ENCODE measurements at places on chromosomes 7 and 10.
A peak's percentile ranks its signal among the peaks of the same experiment; 100 is the strongest.

GRCh38 chr10:126781450-126782216 lies 111.1 kb upstream of the C10orf90 start:
- DNase-seq = no peak

GRCh38 chr10:4825868-4826791 lies at the start of gene AKR1E2:
Gene AKR1E2 (plus strand): TSS chr10:4826207. CDS start chr10:4826325, 118 bp downstream.
- peak; percentile 88 for DNase-seq

DNA sequence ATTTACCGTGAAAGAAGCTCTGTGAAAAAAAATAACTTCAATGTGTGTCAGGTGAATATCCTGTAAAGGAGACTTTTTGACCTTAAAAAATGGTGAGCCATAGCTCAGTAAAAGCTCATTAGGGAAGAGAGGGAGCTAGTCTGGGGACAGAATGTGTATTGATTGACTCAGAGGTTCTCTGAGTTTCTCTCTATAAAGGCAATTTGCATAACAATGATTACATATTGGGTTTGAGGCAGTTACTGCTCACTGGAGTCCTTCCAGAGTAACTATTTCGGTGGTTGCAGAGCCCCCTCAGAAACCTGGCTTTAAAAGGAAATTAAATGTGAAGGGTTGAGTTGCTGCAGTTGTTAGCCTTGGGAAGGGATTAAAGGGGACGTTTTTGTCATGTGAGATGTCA lies 181.6 kb downstream of the GALNT17 start:
- no peak for DNase-seq

DNA sequence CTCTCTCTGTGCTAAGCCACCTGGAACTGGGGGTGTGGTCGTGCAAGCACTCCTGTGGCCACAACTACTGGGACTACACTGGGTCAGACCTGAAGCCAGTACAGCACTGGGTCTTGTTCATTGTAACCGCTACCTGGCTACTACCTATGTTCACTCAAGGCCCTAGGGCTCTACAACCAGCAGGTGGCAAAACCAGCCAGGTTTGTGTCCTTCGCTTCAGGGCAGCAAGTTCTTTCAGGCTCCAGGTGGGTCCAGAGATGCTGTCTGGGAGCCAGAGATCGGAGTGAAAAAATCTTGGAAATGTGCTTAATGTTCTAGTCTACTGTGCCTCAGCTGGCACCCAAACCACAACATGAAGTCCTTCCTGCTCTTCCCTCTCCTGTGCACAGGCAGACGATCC lies 171.6 kb upstream of the SORCS1 start:
- DNase-seq = no peak

DNA sequence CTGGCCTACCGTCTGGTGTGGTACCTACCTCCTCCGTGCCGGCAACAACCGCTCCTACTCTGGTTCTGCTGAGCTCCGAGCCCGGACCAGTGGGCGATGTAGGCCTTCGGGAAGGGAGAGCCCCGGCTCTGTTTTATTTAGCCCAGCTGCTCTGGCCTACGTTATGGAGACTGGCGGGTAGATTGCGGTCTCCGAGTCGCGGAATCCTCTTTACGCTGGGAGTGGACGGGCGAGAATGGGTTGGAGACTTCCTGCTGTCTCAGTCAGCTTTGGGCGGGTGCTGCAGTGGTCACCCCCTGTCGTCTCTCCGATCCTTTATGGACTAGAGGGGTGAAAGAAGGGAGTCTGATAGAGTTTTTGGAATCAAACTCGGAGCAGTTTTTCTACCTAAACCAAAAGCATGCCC lies 406 bp downstream of the CBLL1 start:
- no peak for DNase-seq

DNA sequence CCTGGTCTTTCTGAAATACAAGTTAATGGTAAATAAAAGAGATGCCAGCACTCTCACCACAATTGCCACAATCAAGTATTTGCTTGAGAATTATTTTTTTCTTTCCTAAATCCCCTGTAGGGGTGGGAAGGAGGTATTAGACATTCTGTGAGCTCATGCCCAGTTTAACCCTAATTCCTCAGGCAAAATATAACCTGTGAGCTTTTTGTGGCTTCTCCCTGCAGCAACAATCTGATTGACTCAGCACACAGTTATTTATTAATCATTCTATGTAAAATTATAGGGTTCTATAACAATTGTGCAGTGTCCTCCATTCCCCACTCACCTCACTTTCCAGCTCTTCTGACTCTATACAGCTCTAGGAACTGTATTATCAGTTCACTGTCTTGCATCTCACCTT lies 66.3 kb downstream of the GLI3 start:
- DNase-seq = no peak

DNA sequence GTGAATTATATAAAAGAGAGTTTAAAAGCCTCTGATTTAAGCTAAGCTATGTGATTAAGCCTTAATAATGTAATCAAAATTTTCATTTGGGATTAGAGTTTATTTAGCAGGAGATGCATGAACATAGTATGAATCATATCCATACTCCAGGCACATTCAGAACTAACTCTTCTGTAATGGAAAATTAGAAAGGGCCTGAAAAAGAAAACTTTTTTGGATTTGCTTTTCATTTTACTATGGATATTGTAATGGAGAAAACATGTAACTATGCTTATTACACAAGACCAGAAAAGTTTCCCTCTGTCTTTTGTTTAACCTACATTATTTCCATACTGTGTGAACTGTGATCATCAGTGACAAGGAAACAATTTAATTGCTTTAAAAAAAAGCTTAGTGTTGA lies 22.0 kb downstream of the TES start:
- DNase-seq = no peak

DNA sequence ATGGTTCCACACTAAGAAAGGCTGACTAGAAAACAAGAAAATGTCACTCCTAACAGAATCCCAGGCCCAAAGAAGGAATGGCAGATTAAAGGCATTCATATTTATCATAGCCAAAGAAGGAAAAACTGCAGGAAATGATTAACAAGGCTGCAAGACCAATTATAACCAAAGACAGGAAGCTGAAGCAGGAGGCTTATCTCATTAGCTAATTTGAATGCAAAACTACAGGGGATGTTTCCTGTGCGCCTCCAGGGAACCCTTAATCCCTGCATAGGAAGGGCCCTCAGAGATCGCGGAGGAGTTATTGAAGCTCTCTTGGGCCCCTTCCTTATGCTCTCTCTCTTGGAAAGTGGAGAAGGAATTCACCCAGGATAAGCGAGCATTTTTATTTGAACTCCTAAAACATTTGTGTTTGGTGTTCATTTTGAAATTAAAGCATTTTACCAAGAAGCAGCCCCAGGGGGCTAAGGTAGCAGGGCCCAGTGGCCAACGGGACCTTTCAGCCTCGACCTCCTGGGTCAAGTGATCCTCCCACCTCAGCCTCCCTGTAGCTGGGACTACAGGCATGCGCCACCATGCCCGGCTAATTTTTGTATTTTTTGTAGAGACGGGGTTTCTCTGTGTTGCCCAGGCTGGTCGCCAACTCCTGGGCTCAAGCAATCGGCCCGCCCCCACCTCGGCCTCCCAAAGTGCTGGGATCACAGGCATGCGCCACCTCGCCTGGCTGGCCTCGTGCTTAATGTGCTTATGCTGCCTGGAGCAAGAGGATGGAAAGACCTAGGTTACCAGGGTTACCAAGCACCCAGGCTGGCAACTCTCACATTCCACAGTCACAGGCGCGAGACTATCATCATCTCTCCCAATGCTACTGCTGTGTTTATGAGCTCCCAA lies 24.1 kb upstream of the PROSER2 start:
- DNase-seq = no peak

DNA sequence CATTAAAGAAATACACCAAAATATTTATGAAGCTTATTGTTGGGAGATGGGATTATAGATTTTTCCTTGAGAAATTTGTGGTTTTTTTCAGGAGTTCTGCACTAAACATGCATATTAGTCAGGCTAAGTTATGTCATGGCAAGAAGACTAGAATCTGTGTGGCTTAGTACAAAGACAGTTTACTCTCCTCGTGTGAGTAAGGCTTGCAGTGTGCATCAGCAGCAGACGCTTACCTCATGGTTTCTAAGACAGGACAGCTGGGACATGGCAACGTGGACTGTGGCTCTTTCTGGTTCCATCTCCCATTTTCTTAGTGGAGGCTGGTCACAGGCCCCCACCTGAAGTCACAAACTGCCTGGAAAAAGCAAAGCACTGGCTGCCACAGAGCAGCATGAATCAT lies 429.6 kb upstream of the VSTM2A start:
- no peak for DNase-seq

GRCh38 chr10:128062331-128062880 lies 63.8 kb downstream of the MKI67 start:
- DNase-seq = no peak

DNA sequence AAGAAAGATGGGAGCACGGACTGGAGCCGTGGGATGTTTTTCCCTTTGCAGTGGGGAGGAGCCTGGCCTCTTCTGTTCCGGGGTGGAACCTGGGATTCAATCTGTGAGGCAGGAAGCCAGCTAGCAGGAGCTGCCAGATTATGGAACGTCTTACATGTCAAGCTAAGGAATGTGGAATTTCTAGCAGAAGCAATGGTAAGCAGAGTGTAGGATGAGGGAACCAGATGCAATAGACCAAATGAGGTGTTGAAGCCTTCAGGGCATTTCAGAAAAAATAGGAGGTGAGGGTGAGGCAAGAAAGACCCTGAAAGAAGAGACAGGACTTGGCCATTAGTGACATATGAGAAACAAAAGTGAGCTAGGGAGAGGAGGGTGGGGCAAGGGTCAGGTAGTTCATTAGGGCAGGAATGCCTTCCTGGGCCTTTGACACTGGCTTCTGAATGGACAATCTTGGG lies 105.5 kb downstream of the CHN2 start:
- DNase-seq = no peak

DNA sequence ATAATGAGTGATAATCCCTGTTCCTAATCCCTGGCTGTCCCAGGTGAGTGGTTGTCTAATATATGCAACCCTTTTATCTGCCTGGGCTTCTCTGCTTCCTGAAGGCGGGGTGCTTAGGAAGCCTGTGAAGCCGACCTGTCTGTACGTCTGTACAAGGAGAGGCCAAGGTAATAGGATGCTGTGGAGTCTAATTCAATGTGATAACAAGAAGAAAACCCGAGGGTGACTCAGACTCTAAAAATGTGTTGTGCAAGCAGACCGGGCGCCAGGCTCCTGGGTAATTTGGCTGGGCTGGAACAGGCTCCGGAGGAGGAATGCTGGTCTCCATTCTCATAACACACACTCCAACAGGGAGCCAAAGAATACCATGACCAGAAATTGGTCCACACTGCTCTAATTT lies 43.6 kb downstream of the THNSL1 start:
- DNase-seq = no peak

DNA sequence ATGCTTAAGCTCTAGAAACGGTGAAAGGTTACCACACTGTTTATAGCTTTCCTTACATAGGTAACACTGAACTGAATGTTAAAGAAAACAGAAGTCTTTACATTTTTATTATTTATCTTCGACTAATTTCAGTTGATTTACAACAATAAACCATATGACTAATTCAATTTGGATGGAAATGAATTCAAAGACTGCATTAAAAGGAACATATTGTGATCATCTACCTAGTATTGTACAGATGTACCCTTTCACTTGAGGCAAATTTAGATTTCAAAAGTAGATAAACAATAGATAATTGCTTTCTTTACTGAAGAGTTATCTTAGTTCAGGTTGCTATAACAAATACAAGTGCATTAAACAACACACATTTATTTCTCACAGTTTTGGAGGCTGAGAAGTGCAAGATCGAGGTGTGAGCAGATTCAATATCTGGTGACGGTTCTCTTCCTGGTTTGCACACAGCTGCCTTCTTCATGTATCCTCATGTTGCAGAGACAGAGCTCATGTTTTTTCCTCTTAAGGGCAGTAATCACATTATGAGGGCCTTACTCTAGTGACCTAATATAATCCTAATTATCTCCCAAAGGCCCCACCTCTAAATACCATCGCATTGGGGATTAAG lies 15.0 kb upstream of the ARMC3 start:
- no peak for DNase-seq

DNA sequence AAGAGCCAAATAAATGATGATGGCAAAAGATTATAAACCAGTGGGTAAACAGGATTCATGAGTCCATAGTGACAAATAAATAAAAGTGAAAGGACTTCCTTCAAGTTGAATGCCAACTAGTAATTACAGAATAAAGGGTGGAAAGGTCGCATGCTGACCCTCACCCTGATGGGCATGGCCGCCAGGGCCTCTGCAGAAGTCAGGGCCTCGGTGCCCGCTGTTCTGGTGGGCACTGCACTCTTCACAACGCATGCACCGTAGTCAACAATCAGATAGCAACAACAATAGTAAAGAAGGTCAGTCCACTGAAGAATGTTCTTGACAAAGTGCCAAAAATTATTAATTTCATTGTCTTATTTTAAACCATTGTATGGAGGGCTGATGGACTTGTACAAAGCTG lies 123.2 kb upstream of the LANCL2 start:
- DNase-seq = no peak

GRCh38 chr7:127258111-127258510 lies 5.4 kb upstream of the GRM8 start:
- no peak for DNase-seq

- DNase-seq = no peak
Measured at GRCh38 chr7:149804106-149804505, 30.7 kb upstream of the ZNF467 start.

DNA sequence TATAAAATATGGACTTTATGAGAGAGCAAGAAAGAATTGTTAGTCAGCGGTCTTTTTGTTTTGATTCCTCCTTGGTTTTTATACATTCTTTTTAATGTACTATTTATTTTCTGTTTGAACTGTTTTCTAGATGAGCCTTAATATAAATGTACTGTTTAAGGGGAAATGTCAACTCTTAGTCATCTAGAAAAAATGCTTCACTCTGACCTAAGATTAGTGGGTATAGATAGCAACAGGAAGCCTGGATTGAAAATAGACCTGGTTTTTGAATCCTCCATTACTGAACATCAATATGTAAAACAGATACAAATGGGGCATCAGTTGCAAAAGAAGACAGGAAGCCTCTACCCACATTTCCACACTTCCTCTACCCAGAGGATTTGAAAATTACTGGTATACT lies 87.8 kb downstream of the CHRM2 start:
- no peak for DNase-seq

GRCh38 chr10:132574783-132575319 lies 37.3 kb downstream of the INPP5A start:
- no peak for DNase-seq

GRCh38 chr7:27895551-27895950 lies 155.6 kb downstream of the TAX1BP1 start:
- DNase-seq = no peak

DNA sequence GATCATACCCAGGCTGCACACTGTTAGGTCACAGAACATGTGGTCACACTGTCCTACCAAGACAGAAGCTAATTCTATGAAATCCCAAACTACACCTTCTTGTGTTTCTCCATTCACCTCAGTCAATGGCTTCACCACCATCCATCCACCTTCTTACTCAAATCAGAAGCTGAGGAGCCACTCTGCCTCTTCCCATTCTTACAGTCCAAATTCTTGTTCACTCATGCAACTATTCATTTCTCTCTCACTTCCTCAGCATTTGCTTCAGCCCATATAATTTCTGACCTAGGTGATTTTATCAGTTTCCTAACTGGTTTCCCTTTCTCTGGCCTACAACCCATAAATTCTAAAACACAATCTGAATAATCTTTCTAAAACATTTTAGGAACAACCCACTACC lies 229.2 kb downstream of the LRRN3 start:
- DNase-seq = no peak

GRCh38 chr10:93039721-93040120 lies 20.9 kb upstream of the CYP26C1 start:
- no peak for DNase-seq
